Activated CD4-positive, alpha-beta T cell treated with anti-CD3 and anti-CD28 coated beads, Interleukin-2, amount 10 ng/mL, durations not matched to agents 7 days and 5 days (primary cell): ENCODE measurements at places on chromosomes 2 and 18.

GRCh38 chr2:209095432-209095831 lies 328.4 kb upstream of the MAP2 start:
- DNase-seq, result no peak

DNA sequence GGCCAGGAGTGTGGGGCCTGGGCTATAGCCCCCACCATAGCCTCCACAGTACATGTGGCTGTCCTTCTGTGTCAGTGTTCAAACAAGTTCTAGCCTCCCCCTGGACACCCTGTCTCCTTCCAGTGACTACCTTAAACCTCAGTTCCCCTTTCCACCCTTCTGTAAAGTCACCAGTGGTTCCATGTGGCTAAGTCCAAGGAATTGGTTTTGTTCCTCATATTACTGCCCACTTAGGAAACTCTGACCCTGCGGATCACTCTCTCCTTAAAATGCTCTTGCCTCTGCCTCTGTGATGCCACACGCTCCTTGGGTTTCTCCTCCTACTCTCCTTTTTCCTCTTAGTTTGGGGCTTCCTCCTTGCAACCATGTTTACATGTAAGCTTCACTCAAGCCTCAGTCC lies 27.8 kb upstream of the REL start:
- DNase-seq, result no peak

GRCh38 chr2:101368376-101368775 lies 18.9 kb downstream of the CREG2 start:
- no peak for DNase-seq

DNA sequence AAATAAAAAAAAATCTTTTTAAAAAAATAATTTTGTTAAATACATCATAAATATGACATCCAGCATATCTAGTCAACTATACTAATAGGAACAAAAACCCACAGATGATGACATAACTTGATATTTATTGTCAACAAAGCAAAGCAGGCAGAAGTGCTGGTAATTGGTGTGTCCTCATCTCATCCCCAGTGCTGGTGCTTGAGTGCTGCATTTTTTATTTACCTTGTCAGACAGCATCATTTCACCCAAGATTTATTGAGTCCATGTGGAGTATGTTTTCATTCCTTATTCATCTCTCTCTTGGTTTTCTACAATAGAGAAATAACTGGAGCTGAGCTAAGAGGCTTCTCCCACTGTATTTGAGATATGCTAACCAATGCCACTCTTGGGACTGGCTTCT lies 191.6 kb upstream of the SLC14A2 start:
- DNase-seq, result no peak

DNA sequence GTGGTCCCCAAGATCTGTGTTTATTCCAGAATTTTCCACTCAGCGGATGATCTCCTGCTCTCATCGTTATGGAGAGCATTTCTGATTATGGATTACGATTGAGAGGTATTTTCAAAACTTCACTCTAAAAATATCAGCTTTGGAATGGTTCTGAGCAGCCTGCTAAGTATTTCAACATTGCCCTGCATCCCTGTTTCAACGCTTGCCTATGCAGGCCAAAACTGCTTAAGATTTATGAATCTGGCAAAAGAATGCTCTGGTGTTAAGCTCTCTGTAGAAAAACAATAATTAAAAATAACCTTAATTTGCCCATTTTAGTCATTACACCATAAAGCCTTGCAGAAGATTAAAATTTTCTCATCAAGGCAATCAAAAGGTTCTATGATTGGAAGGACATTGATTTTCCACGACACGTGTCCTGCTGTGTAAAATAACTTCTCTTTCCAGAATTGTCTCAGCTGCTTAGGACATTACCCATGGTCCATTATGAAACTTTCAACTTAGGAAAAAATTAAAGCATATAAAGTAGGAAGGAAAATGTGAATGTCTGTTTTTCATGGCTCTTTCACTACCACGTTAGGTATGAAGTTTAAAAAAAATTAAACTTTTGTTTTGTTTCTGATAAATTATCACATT lies 229.9 kb downstream of the ACKR3 start:
- DNase-seq, result no peak

GRCh38 chr18:24456549-24456948 lies 3.9 kb upstream of the HRH4 start:
- DNase-seq, result no peak

DNA sequence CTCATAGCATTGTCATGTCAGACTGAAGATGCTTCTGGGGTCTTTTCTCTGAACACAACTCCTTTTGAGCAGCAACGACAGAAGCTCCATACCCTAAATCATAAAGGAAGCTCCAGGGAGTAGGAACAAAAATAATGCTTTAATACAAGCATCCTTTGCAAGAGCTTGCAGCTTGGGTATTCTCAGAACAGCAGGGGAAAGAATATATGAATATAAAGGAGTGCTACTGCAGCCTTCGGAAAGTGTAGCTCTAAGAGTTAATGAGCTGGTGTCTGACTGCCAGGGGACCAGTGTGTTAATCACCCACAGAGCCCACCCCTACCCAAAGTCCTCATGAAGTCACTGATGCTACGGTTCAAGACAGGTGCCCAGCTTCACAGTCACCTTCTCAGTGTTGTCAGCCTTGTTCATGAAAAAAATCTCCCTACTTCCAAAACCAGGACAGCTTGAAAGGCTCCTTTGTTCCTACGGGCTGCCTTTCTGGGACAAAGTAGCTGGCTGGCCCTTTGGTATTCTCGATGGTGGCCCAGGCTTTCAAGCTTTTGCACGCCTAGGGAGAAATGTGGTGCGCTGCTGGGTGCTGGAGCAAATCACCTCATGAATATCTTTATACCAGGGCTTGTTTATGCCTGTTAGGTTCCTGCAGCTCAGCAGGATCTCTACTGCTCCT lies 259.7 kb downstream of the CMPK2 start:
- no peak for DNase-seq

DNA sequence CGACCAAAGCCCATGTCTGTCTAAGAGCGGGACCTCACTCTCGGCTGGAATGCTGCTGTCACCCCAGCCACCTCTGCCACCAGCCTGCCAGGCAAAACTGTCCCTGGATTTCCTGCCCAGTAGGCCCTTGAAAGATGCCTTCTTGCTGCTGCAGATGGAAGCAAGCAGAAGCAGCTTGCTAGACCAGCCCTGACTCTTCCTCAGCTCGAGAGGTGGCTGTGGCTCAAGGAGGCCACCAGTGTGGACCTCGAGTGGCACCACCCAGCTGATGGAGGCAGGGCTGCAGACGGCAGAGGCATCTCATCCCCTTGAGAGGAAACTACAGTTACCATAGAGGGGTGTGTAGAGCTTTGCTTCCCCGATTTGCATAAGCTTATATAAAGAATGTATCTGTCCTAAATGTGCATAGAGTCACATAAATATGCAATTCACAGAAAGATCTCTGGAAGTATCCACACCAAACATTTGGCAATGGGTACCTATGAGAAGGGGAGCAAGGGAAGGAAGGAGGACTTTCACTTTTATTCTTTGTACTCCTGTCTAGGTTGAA lies 20.6 kb downstream of the ADCY3 start:
- no peak for DNase-seq

GRCh38 chr2:38836791-38837190 lies 38.9 kb downstream of the DHX57 start:
- DNase-seq, result no peak

DNA sequence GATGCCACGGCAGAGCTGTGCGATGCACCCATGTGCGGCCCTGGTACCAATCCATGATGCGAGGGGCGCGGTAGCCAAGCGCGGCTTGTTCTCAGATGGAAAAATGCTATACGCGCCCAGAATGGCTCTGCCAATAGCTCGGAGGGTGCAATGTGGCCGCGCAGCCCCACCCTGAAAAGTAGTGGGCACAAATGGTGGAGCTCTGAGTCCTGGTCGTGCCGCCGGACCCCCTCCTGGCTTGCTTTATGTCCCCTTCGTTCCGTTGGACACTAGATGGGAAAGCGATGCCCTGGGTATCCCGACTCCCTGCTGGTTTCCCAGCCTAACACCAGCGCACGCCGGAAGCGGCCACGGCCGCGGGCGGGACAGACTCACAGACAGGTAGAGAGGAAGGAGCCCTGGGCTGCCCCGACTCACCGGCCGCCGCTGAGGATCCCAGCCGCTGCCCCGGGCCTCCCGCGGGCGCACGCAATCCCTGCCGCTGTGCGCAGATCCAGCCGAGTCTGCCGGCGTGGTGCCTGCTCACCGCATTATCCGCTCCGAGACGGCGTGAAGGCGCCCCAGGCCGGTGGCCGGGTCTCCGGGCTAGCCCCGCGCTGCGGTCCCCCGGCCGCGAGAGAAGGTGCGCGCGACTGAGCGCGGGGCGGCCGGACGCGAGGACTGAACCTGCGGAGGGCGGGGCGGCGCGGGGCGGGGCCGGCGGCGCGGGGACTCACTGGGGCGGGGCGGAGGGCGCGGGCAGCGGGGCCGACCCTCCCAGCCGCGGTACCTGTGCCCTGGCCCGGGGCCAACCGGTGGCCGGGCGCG lies at the start of gene CDC42EP3:
TSS of gene CDC42EP3 (minus strand) at position 634 of the 807 bp plus-strand sequence. CDS start 25,055 bp downstream, outside the sequence.
- peak; percentile 69 for DNase-seq

GRCh38 chr2:25044011-25044410 lies 2.1 kb downstream of the EFR3B start:
- no peak for DNase-seq

DNA sequence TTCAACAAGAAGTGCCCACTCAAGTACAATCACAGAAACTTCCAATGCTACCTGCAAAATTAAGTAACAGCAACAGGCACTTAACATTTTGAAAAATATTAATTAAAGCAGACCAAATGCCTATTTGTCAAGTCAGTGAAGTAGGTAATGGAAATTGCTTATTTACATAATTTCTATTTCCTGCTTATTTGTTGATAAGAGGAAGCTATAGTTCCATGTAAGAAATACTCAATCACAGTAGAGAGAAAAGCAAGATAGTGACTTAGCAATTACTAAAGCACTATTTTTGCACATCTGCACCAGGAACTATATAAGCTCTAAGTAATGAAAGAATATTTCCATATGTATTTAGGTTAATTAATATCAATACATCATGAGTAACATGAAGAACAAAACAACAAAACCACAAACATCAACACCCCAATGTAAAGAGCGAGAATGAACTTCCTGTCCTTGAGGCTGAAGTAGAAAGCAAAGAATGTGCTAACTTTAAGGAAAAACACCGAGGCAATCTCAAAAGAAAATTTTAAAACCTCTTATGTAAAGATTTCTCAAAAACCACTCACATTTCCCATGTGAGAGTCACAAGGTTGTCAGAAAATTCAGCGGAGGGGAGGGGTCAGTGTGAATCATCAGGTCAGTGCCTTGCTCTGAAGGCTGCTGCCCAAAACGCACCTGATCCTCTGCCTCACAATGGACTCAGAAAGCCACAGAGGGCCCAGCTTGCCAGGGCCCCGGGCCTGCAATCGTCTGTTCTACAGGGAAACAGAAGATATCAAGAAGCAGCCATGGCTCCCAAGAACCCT lies 12.5 kb downstream of the NPC1 start:
- DNase-seq, result peak; percentile 23

GRCh38 chr2:211513446-211513845 lies 957.0 kb downstream of the CPS1 start:
- DNase-seq, result no peak

GRCh38 chr2:46610021-46610420 lies 130.7 kb downstream of the TMEM247 start:
- no peak for DNase-seq

- DNase-seq, result no peak
Observed at GRCh38 chr2:39142904-39143605, 22.2 kb upstream of the SOS1 start.

- no peak for DNase-seq
Observed at GRCh38 chr2:106537791-106538191, 50.6 kb downstream of the CD8B2 start.

DNA sequence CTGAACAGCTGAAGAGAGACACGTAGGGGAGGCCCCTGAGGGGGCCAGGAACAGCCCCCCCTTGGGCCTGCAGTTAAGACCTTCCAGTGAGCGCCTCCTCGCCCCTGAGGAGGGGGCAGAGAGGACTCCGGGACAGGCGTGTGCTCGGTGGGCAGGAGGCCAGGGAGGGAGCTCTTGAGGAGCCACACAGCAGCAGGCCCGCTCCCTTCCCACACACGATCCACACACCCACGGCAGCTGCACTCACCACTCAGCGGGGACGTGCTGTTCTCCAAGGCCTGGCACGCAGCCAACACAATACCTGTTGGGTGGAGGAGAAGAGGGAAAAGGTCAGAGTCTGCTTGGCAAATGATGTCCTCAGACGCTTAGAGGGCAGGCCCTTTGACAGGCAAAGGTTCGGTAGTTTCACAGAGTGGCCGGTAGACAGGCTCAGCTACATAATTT lies 39.0 kb downstream of the TGFA start:
- no peak for DNase-seq

- no peak for DNase-seq
Observed at GRCh38 chr2:152549423-152549822, 167.8 kb downstream of the PRPF40A start.

DNA sequence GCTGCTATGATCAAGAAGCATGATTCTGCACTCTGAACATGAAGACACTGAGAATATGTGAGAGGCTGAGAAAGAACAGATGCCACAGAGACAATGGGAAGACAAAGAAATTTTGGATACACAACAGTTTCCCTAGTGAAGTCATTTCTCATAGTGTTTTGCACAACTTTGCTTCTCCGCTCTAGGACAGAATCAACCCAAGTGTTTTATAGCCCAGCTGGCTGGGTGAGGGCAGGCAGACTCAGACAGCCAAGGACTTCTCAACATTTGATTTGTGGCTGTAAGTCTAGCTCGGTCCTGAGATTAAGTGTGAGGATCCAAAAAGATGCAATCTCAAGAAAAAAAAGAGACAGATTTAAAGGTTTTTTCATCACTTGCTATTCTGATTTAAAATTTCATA lies 536.5 kb upstream of the CRIM1 start:
- no peak for DNase-seq

GRCh38 chr2:191747170-191747530 lies 69.2 kb downstream of the NABP1 start:
- no peak for DNase-seq

DNA sequence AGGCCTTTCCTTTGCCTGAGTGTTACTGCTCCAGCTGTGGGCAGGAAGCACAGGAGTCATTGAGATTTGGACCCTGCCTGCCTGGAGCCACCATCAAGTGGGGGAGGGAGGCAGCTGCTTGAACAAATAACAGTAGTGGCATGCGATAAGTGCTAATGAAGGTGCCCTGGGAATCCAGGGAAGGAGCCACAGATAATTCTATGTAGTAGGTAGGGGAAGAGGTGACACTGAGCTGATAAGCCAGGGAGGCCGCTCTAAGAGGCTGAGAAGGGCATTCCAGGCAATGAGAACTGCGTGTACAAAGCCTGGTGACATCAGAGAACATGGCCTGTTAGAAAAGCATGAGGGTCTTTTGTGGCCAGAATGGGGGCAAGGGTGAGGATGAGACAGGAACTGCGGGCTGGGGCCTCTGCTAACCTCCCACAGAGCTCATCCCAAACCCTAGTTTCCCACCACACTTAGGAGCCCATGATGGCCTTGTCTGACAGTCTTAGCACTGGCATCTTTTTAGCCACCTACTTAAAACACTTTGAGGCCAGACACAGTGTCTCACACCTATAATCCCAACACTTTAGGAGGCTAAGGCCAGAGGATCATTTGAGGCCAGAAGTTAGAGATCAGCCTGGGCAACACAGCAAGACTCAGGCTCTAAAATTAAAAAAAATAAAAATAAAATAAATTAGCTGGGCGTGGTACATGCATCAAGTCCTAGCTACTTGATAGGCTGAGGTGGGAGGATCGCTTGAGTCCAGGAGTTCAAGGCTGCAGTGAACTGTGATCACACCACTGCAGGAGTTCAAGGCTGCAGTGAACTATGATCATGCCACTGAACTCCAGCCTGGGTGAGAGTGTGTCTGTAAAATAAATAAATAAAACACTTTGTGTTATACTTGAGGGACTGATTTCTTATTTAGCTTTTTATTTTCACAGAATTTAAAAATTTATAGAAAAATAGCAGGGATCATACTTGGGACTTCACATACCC lies 58.9 kb downstream of the TET3 start:
- no peak for DNase-seq

- DNase-seq, result no peak
Observed at GRCh38 chr18:43970656-43971055, 693.4 kb upstream of the SYT4 start.
